SHP77 treated with DMSO at 0.1 percent for 48 hours (cell line): ENCODE measurements at places on chromosomes 7 and 10.

DNA sequence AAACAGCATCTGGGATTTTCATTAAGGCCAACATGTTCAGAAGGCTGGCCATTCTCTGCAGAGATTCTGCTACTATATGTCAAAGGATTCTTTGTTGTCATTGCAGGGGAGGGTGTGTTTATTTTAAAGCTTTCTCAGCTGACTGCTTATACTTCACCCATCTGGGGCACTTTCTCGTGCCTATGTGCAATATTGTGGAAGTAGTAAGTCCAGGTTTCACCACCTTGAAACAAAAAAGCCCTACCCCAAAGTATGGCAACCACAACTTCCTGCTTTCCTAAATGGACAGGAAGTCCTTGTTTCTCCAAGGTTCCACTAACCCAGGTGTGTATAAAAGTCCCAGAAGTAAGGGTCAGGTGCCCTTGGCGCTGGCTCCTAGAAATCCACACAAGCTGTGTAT, 58.7 kb upstream of the COL1A2 start:
- DNase-seq: no peak

DNA sequence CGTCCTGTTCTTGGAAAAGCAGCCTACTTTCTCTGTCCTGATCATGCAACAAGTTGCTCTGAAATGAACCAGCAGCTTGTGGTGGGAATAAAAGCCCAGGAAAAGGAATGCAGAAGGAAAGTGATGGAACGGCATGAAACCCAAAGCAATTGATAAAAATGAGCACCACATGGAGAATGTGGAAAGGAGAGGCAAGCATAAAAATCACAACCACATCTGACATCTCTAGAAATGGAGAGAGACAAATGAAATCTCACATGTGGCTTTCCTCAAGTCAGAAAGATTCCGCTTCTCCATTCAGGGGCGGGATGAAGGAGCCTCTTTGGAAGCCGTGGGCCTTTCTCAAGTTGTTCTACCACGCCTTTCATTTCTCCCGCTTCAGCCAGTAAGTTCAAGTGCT, 631.7 kb upstream of the GALNT17 start:
- DNase-seq: no peak

GRCh38 chr10:124025660-124026588, 67.5 kb downstream of the CHST15 start:
- DNase-seq: no peak

DNA sequence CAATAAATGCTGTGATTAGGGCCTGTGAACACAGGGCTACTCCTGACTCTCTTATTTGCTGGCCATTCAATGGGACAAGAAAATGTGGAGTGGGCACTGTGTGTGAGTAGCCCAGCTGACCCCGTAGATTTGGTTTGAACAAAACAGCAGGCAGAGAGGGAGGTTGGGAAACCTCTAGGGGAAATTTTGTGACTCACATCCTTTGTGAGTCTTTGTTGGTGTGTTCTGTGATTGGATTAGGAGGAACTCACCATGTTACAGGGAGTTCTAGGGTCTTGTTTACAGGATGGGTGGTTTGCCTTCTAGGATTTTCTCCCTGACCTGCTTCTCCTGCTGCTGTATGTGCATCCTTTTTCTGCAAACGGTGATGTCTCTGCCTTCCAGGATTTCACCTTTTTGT, 128.3 kb upstream of the MKI67 start:
- DNase-seq: no peak

GRCh38 chr7:128172963-128173362, 68.1 kb upstream of the LEP start:
- no peak for DNase-seq

DNA sequence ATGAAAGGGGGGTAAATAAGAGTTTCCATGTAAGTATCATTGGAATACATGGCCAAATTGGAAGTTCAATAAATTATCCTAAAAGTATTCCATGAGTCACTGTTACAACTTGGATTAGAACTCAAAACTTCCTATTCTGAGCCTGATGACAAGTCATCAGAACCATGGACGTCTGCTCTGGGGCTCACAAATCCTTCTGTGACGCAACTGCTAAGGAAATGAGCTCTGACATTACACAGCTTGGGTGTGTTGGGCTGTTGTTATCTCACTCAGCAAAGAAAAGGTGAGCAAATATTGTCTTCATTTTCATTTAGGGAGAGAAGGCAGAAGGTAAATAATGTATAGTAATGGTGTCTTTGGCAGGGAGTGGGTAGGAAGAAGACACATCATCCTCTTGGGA, 214.8 kb upstream of the ADO start:
- DNase-seq: no peak

DNA sequence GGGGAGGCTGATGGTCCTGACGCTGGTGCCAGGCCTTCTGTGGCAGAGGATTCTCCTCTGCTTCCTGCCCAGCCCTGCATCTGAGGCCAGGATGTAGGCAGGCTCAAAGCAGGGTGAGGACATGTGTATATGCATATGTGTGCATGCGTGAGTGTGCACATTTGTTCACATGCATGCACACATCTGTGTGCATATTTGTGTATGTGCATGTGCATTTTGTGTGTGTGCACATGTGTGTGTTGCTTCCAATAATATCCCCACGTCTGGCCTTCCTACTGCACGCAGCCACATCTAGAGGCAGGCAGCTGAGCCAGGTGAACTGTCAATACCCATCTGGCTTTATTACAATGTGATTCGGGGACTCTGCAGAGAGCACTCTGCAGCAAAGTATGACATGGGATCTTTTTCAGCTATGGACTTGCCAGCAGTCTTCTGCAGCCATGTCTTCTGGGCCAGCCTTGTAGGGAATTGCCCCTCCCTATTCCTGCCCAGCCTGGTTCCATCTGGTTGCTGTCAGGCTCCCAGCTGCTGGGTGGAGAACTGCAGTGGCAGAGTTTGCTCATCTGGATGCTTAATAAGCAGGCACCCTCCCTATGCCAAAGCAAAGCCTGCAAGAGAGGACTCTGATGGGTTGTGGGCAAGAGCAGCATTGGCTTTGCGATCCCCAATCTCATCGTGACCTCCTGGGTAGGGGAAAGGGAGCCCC, 140.7 kb downstream of the PFKFB3 start:
- no peak for DNase-seq

- DNase-seq: no peak
These were observed 8.4 kb downstream of the DBNL start for GRCh38 chr7:44052771-44053365.

GRCh38 chr10:47116445-47116844, 183.6 kb upstream of the GDF10 start:
- no peak for DNase-seq

DNA sequence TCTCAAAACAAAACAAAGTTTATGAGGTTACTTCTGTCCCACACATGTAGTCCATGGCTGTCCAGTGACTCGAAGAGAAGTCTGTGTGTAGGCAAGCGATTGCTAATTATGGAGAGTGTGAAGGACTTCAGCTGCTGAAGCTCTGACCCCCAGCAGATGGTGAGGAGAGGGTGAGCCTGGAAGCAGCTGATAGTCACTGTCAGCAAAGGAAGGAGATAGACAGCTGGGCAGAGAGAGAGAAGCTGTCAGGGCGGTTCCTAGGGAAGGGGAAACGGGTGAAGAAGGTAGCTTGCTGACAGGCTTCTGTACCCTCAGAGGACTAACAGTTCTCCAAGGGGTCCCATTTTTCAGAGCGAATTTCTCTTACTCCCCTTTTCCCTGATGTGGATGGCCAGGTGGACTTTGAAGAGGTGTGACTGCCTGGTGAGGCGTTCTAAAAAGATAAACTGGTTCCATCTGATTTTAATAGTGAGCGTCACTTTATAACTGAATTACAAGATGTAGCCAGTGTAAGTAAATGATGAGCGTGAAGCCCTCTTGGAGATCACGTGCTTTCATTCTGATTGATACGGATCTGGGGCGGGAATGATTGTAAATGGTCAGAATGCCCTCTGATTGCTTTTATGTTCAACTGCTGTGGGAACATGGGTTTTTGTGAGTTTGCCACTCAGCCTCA, 12.1 kb downstream of the ZSCAN21 start:
- DNase-seq: no peak
